ENCODE measurements at places on chromosomes 5 and 9.

GRCh38 chr5:180090098-180090768, 18.7 kb upstream of the RNF130 start:
- peak; percentile 72 for DNase-seq

DNA sequence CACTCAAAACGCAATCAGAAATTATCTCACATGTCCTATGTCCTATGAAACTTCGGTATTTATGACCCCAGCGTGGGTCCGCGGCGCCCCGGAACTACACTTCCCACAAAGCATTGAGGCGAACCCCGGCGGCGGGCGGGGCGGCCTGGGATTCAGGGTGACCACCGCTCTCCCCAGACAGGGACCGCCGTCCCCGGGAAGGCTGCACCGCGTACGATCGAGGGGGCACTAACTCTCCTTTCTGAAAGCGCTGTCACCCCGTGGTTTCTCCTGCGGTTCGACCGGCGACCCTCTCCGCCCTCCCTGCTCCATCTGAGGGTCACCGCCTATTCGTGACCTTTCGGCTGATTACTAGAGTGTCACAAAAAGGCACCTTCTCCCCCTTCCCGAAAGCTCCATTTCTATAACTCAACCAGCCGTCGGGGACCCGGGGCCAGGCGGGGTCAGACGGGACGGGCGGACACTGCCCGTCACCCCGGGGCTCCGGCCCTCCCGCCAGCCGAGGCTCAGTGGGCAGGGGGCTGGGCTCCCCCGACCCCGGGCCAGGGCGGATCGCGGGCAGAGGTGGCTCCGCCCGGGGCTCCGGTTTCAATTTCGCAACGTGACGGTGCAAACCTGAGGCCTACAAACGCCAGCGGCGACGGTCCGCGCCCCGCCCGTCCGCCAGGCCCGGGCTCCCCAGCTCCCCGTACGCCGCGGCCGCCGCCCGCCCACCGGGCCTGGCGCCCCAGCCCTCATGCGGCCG, 1.3 kb downstream of the ECPAS start:
- peak; percentile 83 for DNase-seq

- no peak for DNase-seq
Observed at GRCh38 chr9:78821126-78821822, 524.3 kb downstream of the PSAT1 start.

DNA sequence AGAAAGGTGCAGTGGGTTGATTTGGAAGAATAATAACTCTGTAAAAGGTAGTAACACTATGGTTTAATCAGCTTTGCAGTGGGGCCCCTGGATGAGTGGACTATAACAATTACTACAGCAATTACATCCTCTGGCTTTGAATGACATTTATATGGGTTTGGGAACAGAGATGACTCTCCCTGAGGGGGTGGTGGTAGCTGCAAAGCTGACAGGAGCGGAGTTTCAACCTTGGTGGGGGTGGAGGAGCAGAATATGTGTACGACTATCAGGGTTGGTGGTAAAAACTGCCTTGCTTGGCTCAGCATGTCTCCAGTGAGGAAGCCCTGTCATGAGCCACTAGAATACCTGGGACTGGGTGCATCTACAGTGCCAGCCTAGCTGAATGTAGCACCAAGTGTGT, 28.3 kb upstream of the NR3C1 start:
- DNase-seq: peak; percentile 39

GRCh38 chr5:132498152-132498551, 7.6 kb upstream of the IRF1 start:
- DNase-seq: no peak

DNA sequence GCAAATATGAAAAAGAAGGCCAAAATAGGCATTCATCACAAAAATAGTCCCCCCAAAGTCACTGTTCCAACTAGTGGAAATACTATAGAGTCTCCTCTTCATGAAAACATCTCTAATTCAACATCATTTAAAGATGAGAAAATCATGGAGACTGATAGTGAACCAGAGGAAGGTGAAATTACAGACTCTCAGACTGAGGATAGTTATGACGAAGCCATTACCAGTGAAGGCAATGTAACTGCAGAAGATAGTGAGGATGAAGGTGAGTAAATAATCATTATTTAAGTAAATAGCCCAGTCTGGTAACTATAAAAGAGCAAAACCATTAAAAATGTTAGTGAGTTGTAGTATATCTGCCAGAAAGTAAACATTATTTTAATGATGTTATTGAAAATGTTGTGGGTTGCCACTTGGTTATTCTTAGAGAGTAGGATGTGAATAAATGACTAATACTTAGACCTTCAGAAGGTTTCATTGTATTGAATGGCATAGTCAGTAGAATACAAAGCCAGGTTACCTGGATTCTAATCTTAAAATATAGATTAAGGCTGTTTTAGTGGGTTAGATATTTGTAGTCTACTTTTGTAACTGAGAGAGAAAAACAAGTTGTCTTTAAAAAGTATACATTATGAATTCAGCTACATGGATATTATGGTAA, 16.3 kb downstream of the AGGF1 start:
- no peak for DNase-seq

- DNase-seq: no peak
Observed at GRCh38 chr5:135534609-135535419, 950 bp downstream of the NEUROG1 start.

GRCh38 chr5:79878721-79879336, 112.2 kb downstream of the MTX3 start:
- no peak for DNase-seq

- no peak for DNase-seq
Observed at GRCh38 chr5:79621056-79621455, 8.8 kb downstream of the TENT2 start.

- DNase-seq: peak; percentile 36
Observed at GRCh38 chr5:399296-400281, 43.4 kb upstream of the EXOC3 start.

DNA sequence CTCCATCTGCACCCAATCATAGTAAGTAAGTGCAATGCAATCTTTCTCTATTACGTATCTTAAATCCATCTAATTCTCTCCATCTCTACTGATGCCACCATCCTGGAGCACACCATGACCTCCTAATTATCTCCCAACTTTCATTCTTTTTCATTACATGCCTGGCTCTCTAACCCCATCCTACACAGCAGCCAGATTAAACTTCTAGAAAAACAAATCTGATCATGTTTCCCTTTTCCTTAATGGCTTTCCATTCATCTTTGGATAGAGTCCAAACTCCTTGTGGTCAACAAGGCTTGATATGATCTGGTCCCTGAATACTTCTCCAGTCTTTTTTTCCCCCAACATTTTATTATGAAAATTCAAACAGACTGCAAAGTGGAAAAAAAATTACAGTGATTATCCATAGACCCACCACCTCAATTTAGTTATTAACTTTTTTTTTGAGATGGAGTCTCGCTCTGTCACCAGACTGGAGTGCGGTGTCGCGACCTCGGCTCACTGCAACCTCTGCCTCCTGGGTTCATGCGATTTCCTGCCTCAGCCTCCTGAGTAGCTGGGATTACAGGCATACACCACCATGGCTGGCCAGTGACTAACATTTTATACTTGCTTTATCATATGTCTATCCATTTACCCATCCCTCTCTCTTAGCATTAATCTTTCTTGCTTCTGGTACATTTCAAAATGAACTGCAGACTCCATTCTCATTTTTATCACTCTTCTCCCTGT, 5.2 kb downstream of the PPP2R2B start:
- DNase-seq: no peak

DNA sequence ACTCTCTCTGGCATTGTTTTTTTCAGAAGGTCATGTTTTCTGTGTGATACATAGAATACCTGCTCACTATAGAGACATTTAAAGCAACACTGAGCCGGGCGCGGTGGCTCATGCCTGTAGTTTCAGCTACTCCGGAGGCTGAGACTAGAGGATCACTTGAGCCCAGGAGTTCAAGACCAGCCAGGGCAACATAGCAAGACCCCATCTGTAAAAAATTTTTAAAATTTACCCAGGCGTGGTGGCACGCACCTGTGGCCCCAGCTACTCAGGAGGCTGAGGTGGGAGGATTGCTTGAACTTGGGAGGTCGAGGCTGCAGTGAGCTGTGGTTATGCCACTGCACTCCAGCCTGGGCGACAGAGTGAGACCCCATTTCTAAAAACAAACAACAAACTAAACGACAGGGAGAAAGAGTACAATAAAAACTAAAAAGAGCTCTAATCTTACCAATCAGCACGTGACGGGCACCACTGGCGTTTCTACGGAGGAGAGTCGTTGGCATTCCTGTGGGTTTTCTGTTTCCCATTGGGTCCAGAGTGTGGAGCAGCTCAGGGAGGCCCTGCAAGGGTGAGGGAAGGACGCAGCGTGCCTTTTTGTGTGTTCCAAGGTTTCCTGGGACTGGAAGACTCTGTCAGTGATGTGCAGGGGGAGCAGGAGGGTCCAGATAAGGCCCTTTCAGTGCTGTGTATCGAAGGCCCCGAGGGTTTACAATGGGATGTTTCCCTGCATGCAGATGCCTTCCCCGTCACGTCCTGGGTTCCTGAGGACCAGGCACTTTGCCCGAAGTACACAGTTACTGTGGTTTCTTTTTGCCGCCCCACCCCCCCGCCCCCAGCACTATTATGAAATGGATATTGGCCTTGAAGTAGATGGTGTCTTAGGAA, 7.2 kb upstream of the RNU6ATAC start:
- DNase-seq: no peak

GRCh38 chr9:89527084-89527483, 29.2 kb upstream of the SEMA4D start:
- DNase-seq: peak; percentile 49

GRCh38 chr5:89072842-89073672, 190.1 kb upstream of the MEF2C start:
- DNase-seq: no peak

DNA sequence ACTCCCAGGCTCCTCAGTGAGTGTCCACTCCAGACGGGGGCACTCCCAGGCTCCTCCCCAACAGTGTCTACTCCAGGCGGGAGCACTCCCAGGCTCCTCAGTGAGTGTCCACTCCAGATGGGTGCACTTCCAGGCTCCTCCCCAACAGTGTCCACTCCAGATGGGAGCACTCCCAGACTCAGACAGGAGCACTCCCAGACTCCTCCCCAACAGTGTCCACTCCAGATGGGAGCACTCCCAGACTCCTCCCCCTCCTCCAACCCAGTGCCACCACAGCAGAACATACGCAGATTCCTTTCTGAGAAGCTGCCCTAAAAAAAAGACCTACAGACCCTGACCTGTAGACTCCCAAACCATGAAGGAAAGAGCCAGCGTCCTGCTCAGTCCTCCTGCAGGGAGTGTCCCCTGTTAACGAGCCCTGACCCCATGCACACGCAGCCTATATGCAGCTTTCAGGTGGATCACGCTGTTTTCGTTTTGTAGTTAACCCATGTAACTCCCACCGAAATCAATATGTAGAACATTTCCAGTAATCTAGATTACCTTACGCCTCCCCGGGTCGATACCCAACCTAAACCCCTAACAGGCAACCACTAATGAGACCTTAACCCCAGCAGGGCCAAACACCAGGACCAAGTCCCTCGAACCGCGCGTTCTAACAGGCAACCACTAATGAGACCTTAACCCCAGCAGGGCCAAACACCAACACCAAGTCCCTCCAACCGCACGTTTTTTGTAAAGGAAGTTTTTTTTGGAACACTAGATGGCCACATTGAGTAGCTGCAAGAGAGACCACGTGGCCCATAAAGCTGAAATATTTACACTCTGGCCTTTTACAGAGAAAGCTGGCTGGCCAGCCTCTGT, 15.7 kb downstream of the PNPLA7 start:
- DNase-seq: peak; percentile 27

- no peak for DNase-seq
Observed at GRCh38 chr9:120924698-120925534, 1.7 kb downstream of the TRAF1 start.

GRCh38 chr5:115815006-115815692, 1.3 kb downstream of the CDO1 start:
- DNase-seq: no peak

DNA sequence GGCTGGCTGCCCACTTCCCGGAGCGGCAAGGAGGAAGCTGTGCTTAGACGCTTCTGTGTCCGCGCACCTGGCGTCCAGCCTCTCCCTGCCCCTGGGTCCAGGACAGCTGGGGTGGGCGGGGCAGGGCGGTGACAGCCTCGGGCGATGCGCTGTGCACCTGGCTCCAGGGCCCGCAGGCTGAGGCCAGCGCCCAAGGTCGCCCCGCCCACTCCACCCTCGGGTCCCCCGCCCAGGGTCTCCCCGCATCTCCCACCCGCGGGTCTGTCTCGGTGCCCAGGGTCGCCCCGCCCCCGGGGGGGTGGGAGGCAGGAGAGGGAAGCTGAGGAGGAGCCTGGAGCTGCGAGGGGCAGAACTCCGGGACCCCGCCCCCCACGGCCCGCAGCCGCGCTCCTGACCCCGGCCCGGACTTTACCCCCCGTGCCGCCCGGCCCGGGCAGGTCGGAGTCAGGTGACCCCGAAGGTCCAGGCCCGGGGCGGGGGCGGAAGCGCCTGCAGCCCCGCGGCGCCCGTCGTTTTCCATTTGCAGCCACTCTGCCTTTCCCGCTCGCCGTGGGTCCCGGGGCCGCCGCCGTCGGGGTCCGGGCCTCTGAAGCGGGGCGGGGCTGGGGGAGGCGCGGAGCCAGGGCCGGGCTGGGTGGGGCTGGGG, at the start of gene ENTPD8:
TSS of gene ENTPD8 (minus strand) at position 69 of the 646 bp plus-strand sequence. CDS start 3,072 bp downstream, outside the sequence.
- no peak for DNase-seq

DNA sequence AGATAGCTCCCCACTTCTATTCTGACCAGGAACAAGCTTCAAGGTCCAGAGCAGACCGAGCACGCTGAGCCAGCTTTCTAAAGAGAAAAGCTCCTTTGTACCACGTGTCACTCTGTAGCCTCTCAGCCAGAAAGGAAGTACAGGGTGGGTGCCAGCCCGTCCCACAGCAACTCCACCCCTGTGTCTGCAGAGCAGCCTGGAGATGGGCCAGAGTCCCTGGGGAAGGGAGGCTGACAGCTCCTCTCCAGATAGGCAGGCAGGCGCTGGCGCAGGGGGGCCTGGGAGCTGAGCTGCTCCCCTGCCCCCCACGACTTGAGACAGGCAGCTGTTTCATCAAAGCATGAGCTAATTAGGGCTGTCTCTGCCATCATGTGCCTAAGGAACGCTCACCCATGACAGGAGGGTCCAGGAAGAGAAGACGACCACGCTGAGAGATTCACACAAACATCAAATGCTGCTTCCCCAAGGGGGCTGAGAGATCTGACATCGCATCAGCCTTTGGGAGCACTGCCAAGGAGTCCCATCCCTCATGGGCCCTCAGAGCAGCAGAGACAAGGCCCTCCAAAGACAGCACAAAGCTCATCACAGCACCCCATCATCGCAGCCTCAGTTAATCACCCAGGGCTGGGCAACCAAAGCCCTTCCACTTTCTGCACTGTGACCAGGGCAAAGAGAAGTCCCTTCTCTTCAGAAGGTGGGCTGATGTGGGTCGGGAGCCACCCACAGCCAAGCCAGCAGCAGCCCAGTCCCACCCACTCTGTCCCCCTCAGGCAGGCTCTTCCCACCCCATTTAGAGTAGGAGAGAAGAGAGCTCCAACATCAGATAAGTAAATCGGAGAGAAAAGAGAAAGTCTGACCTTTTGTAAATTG, 78.5 kb upstream of the LRRTM2 start:
- DNase-seq: peak; percentile 92

- no peak for DNase-seq
Observed at GRCh38 chr9:38344566-38345324, 47.8 kb upstream of the ALDH1B1 start.
